ENCODE measurements at places on chromosomes 6 and 20. TPM values are rescaled to one million over a fixed set of nuclear protein-coding genes. Genes with fewer than 3 reads are reported as not detected.

- no peak for DNase-seq
Measured at GRCh38 chr6:168005796-168006195, 8.3 kb downstream of the KIF25 start.

- DNase-seq, result no peak
Measured at GRCh38 chr6:15761045-15761502, 98.2 kb upstream of the DTNBP1 start.

The PIGU gene
- polyA plus RNA-seq, result 39.5 TPM

The MTO1 gene
- 33.2 TPM for polyA plus RNA-seq

- no peak for DNase-seq
Measured at GRCh38 chr6:86070151-86070550, 427.5 kb upstream of the SYNCRIP start.

DNA sequence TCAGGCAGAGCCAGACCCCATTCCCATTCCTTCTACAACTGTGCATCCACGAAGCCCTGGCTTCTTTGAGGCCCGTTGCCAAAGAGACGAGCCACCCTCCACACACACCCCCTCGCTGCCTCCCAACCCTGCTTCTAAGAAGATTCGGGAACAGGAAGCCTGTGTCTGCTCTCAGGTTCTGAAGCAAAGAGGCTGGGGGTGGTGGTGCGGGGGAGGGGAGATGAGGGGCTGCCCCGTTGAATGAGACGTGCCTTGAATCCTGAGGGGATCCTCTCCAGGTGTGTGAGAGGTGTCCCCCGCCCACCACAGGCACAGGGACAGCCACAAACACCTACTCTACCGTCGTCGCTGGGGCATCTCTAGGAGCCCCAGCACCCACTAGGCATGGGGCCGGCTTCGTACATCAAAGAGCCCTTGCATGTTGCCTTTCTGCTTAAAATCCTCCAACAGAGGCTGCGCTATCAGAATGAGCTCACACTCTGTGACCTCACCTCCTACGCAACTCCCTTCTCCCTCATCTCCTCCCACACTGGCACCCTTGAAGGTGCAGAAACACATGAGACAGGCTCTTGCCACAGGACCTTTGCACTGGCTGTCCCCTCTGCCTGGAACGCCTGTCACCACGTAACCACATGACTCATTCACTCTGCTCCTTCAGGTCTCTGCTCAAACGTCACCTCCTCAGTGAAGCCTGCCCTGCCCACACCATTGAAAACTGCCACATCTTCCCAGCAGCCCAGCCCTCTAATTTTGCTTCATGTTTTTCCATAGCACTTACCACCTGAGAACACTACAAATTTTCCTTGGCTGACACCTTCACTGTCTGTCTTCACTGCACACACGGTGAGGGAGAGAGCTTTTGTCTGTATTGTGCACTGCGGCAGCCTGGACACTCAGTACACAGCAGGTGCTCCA, 58.5 kb downstream of the PREX1 start:
- DNase-seq, result no peak

DNA sequence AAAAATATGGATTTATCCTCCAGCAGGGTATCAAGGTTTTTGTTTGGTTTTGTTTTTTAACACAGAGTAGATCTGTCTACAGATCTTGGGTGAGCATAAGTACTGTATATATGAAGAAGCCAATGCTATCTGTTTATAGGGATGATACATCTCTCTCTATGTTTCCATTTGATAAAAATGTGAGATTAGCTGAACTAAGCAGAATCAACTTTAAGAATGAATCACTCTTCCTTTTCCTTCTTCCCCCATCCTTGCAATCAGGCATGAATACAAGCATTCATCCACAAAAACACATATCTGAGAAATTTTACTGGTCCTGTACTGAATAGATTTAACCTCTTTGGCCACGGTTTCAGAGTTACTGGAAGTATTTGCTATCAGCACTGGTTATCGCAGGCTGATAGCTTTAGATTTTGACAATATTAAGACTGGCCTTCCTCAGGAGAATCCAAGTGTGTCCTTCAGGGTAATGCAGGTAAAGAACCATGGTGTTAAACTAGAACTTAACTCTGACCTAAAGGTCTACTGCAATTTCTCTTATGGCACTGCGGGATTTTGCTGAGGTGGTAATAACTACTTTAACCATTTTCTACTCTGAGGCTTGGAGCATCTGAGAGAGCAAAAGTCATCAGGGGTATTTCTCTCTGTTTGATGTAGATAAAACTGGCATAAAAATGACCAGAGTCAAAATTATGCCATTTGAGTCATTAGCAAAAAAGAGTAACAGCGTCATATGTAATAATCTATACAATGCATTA, 1.5 kb downstream of the SNAP25 start:
- DNase-seq, result no peak

GRCh38 chr6:167807756-167808155, 19.0 kb upstream of the AFDN start:
- no peak for DNase-seq

DNA sequence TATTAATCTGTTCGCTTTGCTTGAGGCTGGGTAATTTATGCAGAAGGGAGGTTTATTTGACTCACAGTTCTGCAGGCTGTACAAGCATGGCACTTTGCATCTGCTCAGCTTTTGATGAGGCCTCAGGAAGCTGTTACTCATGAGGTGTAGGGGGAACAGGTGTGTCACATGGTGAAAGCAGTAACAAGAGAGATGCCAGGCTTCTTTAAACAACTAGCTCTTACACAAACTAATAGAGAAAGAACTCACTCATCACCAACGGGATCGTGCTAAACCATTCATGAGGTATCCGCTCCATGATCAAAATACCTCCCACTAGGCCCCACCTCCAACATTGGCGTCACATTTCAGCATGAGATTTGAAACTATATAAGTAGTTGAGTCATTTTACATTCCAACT, 34.4 kb upstream of the GCLC start:
- DNase-seq, result no peak

The TMEM200A gene
- polyA plus RNA-seq, result 24.7 TPM

- DNase-seq, result no peak
Measured at GRCh38 chr6:109853951-109854350, 124.2 kb upstream of the GPR6 start.

- DNase-seq, result no peak
Measured at GRCh38 chr20:46228670-46229069, 79.6 kb downstream of the CDH22 start.

- DNase-seq, result no peak
Measured at GRCh38 chr6:85406641-85407075, 43.2 kb upstream of the NT5E start.

DNA sequence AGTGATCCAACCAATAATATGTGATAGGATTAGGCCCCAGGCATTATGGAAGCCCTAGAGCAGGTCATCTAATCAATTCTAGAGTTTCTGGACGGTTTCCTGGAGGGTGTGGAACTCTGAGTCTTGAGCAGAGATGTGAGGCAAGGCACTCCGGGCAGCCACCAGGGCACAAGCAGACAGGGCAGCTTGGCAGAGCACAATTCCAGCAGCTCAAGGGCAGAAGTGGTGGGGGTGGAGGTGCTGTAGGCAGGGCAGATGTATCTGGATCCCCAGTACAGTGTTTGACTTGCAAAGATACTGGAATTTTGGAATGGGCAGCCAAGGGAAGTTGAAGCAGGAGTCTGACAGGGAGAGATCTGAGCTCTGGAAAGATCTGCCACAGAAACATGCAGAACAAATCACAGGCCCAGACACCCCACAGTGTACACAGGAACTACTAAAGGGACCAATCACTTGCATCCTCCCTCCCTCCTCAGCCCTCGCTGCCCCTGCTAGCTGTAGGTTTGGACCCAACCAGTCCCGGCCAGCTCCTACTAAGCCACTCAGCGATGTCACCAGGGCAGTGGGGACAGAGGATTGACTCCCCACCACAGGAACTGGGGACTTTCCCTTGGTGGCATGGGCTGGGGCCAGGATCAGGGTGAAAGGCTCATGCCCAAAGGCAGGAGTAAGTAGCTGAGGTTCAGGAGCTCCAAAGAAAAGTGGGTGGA, 47.0 kb downstream of the TFEB start:
- DNase-seq, result no peak

DNA sequence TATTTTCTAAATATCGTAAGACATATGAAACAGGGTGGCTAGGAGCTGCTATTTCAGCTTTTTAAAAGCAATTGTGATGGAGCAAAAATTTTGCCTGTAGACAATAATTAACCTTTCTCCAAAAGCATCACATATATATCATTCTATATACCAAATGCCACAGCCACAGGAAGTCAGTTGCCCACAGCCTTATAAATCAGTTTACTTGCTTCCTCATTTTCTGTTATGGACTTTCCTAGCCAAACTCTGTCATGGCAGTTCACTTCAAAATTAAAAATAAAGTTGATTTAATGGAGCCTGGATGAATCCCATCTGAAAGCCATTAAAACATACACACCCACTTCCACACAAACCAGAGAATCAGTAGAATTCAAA, 93.4 kb upstream of the NHSL1 start:
- DNase-seq, result no peak

The MYMX gene
- 0.55 TPM for polyA plus RNA-seq

DNA sequence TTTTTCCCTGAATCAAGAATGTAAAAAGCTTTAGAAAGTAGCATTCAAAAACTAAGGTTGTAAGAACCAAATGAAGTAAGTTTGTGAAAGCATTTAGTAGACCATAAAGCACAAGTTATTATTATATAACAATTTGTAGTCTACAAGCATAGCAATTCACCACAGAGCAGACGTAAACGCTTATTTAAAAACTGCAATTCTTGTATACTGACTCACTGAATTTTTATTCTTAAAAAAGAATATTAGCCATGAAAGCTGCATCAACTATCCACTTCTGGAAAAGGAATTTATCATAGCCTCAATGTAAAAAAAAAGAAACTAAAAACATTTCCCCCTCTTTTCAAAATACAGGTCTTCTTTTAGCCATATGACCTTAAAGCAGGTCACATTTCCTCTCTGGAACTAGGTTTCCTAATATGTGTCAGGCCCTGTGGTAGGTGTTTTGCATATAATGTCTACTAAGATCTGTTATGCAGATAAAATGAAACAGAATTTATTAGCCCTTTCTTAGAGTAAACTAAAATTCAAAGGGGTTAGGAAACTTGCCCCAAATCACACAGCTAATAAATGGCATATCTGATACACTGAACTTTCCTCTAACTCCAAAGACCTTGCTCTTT, 2.1 kb downstream of the MAP3K7 start:
- DNase-seq, result no peak

The DYNLT2 gene
- 2.7 TPM for polyA plus RNA-seq

The TSBP1 gene
- not detected for polyA plus RNA-seq

DNA sequence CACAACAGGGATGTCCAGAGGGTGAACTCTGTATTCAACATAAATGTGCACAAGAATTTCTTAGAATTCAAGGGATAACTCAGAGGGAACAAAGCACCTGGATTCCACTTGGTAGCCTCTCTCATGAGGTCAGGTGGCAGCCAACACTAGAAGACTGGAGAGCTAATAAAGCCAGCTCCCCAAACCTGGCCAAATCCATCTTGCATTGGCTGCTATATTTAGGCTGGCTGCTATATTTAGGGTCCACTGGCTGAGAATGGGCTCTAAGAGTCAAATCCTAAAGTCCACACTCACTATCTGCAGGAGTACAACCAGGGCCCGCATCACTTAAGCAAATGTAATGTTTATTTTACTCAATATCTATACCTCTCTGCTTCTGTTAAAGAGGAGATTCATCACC, 20.0 kb downstream of the TBC1D7 start:
- no peak for DNase-seq

DNA sequence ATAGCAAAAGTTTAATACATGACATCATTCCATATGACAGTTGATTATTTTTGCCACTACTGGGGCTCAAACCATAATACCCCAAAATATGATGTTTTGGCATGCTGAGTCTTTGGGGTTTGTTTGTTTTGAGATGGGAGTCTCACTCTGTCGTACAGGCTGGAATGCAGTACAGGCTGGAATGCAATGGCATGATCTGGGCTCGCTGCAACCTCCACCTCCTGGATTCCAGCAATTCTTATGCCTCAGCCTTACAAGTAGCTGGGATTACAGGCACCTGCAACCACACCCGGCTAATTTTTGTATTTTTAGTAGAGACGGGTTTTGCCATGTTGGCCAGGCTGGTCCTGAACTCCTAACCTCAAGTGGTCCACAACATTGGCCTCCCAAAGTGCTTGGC, 1.3 kb upstream of the MRS2 start:
- no peak for DNase-seq

The SLC35D3 gene
- 0.11 TPM for polyA plus RNA-seq

The HLA-DQB1 gene
- 3.1 TPM for polyA plus RNA-seq

DNA sequence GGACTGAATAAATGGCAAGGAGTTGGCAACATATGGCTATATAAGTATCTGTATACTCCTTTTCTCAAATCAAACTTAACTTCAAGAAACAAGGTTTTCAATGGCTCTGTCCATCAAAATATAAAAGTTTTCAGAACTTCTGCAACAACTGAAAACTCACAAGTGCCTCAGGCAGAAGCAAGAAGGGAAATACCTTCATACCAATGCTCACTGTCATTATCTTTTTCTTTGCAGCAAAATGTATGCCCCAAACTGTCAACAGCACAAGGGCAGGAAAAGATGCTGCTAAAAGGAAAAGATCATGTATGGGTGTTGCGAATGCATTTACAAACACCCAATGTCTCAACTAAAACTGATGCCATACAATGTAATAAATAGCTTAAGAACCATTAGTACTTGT, 45.9 kb downstream of the PTPRK start:
- DNase-seq, result no peak

- no peak for DNase-seq
Measured at GRCh38 chr6:52672412-52673025, 1.6 kb downstream of the TMEM14A start.

DNA sequence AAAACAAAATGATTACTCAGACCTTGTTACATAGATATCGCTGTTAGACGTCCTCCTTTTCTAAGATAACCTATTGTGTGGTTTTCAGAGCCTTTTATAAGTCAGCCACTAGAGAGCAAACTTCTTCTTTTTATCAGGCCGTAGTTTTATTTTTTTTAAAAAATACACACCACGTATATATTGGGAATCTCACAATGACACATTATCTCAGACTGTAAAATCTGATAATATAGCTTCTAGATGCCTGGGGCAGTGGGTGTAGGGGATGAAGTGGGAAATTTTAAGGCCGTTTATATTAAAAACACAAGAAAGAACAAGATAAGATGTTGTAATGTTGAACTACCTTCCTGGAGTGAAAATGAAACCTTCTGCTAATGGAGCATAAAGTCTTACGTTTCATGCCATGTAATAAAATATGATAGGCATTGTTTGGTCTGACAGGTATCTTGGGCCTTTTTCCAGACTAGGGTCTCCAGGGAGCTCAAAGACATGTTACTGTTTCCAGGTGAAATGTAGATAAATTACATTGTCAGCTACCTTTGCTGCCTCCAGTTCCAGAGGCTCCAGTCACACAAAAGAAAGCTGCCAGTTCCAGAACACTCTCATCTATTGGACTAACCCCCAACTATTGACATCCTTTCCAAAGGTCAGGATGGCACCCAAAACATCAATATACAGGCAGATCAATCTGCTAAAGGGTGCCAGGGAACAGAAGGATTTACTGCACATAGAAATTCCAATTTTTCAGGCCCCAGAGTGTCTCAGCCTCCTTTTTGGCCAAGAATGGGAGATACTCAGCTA, 130.2 kb upstream of the AKIRIN2 start:
- no peak for DNase-seq

GRCh38 chr20:22795871-22796270, 211.5 kb upstream of the FOXA2 start:
- no peak for DNase-seq

GRCh38 chr6:53986721-53987521, 124.3 kb upstream of the MLIP start:
- DNase-seq, result no peak
